ENCODE measurements at places on chromosomes 4 and X. TPM values are rescaled to one million over a fixed set of nuclear protein-coding genes. Genes with fewer than 3 reads are reported as not detected.

DNA sequence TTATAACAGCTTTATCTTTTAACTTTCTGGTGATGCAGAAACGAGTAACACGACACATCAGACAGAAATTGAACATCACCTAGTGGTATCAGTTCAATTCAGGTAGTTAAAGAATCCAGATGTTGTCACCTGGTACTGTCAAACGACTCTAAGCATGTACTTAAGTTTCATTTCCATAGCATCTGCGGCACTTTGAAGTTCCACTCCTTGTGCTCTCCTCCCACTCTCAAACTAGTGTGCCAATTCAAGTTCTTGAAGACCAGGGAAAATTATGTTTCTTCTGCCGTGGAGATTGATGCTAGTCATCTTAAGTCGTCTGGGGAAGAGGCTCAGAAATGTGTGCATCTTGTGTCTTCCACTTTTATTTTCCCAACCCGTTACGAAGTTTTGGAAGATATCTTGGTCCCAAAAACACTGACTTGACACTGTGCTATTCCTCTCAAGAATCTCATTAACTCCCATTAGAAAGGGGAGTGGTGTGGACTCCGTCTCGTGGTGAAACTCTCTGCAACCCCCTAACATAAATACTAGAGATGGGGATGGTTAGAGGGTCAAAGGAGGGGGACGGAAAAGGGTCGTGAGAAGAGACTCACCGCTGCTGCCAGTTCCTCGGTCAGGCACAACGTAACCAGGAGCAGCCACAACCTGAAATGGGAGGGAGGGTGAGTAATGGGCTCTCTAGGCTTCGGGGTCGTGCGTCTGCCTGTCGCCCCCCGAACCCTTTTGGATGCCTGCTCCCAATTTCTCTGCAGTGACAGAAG is 693 bp downstream of the COL4A6 start:
- DNase-seq: no peak

RPS6KA6 gene
- polyA plus RNA-seq: 4.8 TPM

PPARGC1A gene
- 5.1 TPM for polyA plus RNA-seq

DNA sequence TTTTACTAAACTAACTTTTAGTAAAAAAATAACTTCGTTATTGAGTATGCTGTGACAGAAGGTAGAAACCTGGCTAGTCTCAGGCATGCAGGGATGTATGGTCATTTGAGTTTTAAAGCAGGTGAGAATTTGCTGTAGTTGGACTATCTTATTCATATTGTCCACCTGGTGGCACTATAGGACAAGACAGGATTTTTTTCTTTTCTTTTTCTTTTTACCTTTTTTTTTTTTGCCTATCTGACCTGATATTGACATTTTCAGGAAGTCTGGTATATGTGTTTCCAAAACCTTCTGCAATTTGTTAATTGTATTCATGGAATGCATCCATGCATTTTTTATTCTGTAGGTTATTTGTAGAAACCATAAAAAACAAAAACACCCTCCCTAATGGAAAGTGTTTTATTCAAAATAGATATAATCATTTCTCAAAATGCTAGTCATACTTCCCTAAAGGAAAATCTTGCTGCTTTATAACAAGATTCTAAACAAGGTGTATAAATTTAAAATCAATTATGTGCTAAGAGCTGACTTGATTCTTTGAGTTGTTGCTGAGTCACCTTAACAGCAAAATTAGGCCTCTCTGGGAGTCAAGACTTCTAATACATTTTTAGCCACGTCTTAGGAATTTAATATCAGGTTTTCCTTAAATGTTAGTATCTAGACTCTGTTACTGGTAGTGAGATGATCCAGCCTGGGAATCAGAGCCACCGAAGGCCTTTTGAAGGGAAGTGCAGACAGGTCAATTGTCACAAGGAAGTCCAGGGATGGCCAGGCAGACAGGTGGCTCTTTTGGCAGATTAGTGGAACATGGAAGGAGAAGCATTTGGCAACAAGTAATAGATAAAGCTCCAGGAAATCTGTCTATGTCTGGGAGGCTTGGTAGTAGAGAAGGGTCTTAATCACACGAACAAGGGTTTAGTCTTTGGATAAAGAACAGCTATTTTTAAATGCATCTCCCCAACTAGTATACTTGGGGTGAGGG is 201.3 kb upstream of the GNPDA2 start:
- no peak for DNase-seq

GLRA2 gene
- 0.07 TPM for polyA plus RNA-seq

DNA sequence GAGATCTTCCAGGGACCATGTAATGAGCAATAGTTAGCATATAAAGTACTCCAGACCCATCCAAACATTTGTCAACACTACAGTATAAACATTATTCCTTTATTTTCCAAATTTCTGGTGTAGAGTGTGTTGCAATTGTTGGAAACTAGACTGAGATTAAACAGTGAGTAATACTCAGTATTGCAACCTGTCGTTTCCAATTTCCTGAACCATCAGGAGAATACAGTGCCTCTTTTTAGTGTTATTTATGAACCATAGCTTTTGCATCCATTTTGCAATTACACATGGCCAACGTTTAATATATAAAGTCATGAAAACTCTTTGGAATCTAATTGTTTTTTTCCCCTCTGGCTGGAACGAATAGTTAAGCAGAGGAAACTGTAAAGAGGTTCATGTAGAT is 58.3 kb upstream of the DHRSX start:
- peak; percentile 13 for DNase-seq

DNA sequence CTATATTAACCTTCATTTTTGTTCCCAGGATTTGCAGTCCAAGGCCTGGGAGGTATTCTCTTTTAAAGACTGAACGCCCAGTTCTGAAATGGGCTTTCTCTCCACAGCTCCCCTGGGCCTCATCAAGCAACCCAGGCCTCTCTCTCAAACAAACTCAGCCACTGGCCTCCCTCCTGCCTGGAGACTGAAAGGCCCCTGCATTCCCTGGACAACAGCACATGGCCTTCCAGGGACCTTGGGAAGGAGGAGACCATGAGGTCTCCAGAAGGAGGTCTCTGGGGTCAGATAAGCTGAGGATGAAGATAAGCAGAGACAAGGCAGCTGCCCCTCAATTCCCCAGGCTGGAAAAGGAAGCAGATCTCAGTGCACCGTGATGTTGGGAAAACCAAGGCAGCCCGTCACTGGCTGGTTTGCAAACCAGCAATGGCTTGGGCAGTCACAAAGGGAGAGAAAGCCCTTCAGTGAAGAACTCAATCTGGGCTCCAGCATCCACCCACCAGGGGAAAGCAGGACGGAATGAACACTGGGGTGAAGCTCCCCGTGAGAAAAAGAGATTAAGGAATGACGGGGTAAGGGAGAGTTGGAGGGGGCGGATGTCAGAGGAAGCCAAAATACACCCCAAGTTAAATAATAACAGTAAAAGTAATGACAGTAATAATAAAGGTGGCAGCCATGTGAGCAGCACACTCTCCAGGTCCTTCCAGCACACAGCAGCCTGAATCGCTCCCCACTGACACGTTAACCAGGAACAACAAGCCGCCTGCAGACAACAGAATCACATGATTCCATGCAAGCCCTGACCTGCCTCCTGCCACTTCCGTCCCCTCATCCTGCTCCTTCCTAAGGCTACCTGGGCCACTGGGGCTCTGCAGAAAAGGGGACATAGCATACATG is 22.3 kb downstream of the AMOT start:
- DNase-seq: no peak

DNA sequence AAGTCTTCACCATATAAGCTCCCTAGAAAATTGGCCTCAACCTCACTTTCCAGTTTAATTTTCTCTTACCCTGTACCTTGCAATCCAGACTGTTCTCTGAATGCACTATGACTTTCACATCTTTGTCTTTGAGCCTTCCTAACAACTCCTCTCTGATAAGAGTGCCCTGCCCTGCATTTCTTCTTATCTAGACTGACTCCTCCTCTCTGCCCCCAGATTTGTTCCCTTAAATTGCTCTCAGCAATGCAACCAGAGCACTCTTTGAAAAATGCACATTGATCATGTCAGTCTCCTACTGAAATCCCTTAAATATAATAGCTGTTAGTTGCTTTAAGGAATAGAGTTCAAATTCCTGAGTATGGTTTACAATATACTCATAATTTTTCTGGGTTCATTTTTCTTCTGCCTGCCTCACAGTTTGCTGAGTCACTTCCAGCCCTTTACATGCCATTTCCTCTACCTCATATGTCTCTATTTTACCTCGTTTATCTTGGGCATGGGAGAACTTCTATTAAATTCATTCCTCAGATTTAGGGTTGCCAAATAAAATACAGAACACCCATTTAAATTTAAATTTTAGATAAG is 582.7 kb upstream of the AADAT start:
- DNase-seq: no peak

RNF128 gene
- polyA plus RNA-seq: 1.4 TPM

Data from muscle of arm (tissue), 14 donors.